ENCODE measurements at places on chromosomes 4 and X.

DNA sequence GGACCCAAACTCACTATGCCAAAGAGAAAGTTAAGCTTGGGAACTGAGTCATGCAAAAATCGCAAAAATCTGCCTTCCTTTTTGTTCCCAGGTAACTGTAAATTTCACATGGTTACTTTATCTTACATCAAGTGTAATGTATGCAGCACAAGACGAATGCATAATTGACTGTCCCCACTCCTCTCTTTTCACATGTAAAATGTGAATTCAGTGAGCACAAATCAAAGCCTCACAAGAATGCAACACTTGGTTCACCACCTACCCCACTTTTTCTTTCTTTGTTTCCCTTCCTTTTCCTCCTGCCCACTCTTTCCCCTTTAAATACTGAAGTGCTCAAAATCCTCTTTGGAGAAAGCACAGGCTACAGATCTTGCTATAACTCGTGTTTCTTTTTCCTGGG is 53.2 kb downstream of the MAGED4B start:
- DNase-seq, result no peak

GRCh38 chr4:110567214-110567613 is 55.7 kb downstream of the PITX2 start:
- DNase-seq, result no peak

DNA sequence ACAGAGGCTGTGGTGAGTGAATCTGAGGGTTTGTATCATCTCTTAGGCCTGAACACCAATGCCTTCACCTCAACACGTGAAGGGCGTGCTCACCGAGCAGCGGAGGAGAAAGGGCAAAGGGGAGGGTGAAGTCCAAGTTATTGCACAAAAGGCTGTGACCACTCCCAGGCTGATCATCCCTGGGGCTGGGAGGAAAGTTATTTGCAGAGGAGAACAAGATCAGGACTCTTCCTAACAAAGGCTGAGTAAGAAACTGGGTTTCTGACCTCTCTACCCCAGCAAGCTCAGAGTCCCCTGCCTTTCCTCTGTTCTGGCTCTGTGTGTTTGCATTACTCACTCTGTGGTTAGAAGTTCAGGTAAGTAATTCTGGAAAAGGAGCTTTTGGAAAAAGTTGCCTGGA is 366.3 kb upstream of the CXorf51A start:
- no peak for DNase-seq

- no peak for DNase-seq
Observed at GRCh38 chr4:57148177-57148576, 38.0 kb upstream of the IGFBP7 start.

Measured in heart right ventricle (tissue), 16 donors.